Fibroblast of skin of abdomen (primary cell): ENCODE measurements at places on chromosomes 6 and 20.
A peak's percentile ranks its signal among the peaks of the same experiment; 100 is the strongest.

DNA sequence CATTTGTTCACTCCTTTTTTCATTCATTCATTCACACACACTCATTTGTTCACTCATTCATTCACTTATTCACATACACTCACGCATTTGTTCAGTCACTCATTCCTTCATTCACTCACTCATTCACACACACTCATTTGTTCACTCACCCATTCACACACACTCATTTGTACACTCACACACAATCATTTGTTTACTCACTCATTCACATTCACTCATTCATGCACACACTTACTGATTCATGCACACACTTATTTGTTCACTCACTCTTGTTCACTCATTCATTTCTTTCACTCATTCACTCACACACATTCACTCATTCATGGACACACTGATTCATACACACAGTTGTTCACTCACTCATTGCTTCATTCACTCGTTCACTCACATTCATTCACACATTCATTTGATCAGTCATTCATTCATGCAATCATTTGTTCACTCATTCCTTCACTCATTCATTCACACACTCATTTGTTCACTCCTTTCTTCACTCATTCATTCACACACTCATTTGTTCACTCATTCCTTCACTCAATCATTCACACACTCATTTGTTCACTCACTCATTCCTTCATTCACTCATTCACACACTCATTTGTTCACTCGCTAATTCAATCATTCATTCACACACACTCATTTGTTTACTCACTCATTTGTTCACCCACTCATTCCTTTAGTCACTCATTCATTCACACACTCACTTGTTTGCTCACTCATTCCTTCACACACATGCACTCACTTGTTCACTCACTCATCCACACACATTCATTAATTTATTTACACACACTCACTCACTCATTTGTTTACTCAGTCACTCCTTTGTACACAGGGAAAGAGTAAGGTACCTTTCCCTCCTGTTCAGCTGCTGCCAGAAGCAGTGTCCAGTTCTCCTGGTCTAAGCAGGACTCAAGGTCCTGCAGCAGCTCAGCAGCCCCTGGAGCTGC is 50.7 kb upstream of the BHLHE23 start:
- no peak for DNase-seq

- no peak for DNase-seq
Measured at GRCh38 chr20:21101932-21102575, 4.1 kb downstream of the LINC00237 start.

DNA sequence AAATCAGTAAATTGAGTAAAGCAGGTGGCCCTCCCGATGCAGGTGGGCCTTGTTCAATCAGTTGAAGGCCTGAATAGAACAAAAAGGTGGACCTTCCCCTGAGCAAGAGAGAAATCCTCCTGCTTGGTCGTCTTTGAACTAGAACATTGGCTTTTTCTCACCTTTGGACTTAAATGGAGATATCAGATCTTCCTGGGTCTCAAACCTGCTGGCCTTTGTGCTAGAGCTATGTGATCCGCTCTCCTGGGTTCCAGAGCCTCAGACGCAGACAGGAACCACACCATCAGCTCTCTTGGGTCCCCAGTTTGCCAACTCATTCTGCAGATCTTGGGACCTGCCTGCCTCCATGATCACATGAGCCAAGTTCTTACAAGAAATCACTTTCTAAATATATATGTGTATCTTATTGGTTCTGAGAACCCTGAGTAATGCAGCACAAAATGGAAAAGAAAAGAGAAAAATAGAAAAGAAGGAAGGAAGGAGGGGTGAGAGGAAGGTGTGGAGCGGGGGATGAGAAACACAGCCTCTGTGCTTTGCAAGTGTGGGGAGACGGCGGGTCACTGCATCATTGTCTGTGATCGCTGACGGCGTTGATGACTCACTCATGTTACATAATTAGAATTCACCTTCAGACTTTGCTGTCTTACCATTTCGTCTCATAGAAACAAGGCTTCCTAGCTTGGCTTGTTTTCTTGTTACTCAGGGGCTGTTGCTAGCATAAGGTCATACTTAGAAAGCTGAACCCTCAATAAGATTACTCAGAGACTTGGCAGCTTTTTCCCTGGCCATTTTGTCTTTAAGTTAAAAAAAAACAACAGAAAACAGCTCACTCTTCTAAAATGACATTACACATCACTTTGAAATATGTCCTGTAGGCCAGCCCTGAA is 85.7 kb upstream of the NEDD9 start:
- DNase-seq: peak; percentile 99

DNA sequence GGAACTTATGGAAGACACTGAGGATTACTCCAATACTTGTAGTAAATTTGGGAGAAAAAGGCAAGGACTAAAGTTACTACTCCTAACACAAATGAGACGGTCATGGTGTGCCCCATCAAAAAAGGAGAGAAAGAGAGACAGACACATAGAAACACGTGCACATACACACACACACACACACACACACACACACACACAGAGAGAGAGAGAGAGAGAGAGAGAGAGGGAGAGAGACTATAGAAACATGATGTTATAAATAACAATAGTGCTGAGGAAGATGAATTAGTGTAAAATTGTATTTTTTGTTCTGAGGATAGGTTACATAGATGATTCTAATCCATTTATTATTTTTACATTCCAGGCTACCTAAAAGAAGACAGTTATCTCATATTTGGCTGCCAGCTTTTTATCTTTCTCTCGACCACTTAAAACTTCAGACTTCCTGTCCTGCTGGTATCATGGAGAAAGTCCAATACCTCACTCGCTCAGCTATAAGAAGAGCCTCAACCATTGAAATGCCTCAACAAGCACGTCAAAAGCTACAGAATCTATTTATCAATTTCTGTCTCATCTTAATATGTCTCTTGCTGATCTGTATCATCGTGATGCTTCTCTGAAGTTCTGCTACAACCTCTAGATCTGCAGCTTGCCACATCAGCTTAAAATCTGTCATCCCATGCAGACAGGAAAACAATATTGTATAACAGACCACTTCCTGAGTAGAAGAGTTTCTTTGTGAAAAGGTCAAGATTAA is 10.5 kb downstream of the PLN start:
- DNase-seq: peak; percentile 57

- no peak for DNase-seq
Measured at GRCh38 chr6:161511447-161512095, 237.7 kb upstream of the AGPAT4 start.

DNA sequence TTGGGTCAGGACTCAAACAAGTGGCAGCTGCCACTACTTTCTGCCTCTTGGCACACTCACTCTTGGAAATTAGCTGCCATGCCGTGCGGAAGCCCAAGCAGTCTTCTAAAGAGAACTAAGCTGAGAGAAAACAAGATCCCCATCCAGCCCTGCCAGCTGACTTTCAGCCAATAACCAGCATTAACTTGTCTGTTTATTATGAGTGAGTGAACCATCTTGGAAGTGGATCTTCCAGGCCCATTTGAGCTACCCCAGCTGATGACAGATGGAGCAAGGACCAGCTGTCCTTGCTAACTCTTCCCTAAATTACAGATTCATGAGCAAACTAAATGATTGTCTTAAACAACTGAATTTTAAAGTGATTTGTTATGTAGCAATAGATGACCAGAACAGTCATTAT is 73.9 kb upstream of the RBM24 start:
- no peak for DNase-seq

DNA sequence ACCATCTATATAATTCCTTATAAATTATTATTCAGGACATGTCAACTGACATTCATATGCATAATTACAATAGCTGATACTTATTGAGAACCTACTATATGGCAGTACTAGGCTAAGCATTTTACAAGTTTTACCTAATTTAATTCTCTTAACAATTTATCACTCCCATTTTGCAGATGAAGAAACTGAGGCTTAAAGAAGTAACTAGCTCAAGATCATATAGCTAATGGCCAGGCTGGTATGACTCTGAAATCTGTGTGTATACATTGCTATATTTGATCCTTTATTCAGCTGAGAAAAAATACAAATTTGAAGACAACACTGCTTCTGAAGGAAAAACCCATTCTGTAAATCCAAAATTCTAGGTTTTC is 85.0 kb downstream of the CRYBG1 start:
- no peak for DNase-seq

GRCh38 chr20:10171864-10172751 is 46.5 kb upstream of the SNAP25 start:
- peak; percentile 31 for DNase-seq

DNA sequence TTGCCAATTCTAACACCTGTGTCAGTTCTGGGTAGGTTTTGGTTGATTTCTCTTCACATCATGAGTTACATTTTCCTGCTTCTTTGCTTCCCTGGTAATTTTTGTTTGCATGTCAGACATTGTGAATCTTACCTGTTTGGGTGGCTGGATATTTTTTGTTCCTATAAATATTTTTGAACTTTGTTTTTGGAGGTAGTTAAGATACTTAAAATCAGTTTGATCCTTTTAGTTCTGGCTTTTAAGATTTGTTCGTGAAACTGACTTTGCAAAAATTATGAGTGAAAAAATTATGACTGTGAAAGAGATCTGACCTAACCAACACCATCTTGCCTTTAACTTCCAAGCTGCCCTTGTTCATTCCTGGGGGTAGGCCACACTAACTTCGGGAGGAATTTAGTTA is 69.5 kb downstream of the BCAS1 start:
- DNase-seq: no peak

DNA sequence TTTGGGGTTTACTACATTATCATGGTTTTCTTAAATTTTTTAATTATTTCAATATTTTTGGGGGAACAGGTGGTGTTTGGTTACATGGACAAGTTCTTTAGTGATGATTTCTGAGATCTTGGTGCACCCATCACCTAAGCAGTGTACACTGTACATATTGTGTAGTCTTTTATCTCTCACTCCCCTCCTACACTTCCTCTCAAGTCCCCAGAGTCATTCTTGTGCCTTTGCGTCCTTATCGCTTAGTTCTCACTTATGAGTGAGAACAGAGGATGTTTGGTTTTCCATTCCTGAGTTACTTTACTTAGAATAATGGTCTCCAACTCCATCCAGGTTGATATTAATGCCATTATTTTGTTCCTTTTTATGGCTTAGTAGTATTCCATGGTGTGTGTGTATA is 130.9 kb upstream of the CD93 start:
- DNase-seq: no peak

- no peak for DNase-seq
Measured at GRCh38 chr6:25774120-25774715, 19.7 kb downstream of the SLC17A4 start.
